ENCODE measurements at places on chromosomes 5 and 9. TPM values are rescaled to one million over a fixed set of nuclear protein-coding genes. Genes with fewer than 3 reads are reported as not detected.

GRCh38 chr5:124963236-124963919 lies 216.9 kb upstream of the ZNF608 start:
- DNase-seq, result no peak

- DNase-seq, result peak; percentile 60
Observed at GRCh38 chr5:80246001-80246758, 9.7 kb downstream of the SERINC5 start.

DNA sequence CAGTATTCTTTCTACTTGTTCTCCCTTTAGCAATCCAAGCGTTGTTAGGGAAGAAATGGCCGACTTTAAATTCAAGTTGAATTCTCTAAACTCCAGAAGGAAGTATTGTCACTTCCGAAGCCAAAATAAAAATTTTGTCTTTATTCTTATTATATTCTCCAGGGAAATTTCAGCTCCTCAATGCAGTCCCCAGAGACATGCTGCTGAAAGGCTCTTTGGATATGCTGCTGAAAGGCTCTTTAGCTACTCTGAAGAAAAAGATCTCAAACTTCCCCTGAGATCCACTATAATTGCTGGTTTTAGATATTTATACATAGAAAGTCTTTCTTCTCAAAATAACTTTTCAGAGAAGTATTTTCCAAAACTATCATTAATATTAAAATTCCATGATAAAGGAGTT lies 92.3 kb upstream of the PARP8 start:
- DNase-seq, result no peak

The NME5 gene
- 1.6 TPM for polyA plus RNA-seq

GRCh38 chr5:139082813-139083498 lies 115.2 kb downstream of the SIL1 start:
- no peak for DNase-seq

Data from muscle of arm (tissue), 14 donors.